ENCODE measurements at places on chromosomes 5 and 9. TPM values are rescaled to one million over a fixed set of nuclear protein-coding genes. Genes with fewer than 3 reads are reported as not detected.

DNA sequence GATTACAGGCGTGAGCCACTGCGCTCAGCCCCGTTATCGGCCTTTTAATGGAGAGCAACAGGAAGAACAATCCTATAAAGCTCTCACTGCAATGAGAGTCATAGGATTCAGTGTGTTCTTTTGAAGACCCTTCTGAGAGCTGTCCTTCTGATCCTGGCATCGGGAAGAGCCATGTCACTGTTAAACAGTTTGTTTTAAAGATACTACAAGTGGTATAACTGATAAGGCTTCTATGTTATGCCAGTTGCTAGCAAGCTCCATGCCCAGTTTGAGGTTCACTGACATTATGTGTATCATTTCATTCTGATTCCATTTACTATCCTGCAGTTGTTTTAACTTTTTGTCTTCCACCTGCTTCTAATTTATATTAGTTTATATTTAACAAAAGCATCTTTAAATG is 55.8 kb downstream of the GNAQ start:
- DNase-seq: no peak

DNA sequence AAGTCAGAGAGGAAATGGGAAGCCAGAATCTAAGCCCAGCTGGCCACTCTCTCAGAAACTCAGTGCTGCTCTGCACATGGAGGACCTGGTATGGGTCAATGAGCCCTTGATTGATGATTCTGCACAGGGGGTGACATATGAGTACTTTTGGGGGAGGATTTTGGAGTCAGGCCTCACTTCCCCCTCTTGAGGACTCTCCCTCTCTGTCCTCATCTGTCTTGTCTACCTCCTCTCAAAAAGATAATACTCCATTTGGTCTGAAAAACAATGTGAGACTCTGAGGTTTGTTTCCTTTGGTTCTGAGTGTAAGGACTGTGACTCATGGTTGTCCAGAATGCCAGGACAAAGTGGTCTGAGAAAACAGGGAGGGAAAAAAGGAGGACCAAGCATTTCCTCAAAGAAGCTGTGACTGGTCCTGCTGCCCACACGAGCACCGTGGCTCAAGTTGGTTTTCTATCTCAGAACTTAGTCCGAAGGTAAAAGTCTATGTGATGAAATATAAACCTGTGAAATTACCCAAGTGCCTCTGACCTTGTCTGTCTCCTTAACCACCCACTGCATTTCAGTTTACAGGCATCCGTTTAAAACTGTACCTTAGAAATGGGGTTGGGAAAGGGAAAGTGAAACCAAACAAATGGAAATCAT is 11.1 kb downstream of the TTC39B start:
- DNase-seq: no peak

- DNase-seq: no peak
Observed at GRCh38 chr5:16313761-16314160, 134.2 kb upstream of the MARCHF11 start.

- no peak for DNase-seq
Observed at GRCh38 chr9:98908897-98909634, 34.6 kb upstream of the COL15A1 start.

GRCh38 chr9:9913276-9913832 is 699.4 kb downstream of the PTPRD start:
- DNase-seq: no peak

GRCh38 chr9:79020276-79020675 is 551.5 kb upstream of the TLE4 start:
- no peak for DNase-seq

DNA sequence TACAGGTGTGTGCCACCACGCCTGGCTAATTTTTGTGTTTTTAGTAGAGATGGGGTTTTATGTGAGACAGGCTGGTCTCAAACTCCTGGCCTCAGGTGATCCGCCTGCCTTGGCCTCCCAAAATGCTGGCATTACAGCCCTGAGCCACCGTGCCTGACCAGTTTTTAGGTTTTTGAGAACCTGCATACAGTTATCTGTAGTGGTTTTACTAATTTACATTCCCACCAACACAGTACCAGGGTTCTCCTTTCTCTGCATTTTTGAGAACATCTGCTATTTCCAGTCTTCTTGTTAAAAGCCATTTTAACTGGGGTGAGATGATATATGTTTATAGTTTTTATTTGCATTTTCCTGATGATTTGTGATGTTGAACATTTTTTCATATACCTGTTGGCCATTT is 12.8 kb downstream of the DMXL1 start:
- DNase-seq: no peak

GRCh38 chr9:12856603-12857002 is 81.8 kb downstream of the LURAP1L start:
- DNase-seq: no peak

DNA sequence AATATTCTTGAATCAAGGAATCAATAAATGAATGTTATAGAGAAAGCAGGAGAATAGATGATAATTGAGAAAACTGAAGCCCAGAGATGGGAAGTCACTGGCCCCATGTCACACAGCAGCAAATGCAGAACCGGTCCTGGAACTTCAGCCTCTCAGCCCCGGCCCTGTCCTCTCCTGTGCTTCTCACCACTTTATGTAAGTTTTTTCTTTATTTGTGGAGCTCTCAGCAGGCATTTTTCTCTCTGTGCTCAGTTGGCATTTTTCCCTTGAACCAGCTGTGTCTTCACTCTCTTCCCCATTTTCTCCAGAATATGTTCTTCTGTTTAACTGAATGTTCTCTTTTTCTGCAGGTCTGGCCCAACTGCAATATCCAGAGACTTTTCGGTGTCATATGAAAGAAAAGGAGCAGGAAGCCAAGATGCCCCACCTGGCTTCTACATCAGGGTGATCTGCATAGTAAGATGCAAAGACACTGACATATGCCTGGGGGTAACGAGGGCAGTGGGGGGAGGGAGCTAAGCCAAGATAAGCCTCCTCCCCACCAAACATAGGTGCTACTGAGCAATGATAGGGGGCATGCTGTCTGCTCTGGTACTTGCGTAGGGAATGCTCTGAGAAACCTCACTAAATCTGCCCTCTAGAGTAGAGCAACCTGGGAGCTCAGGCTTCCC is 12.8 kb upstream of the LCP2 start:
- DNase-seq: no peak

DNA sequence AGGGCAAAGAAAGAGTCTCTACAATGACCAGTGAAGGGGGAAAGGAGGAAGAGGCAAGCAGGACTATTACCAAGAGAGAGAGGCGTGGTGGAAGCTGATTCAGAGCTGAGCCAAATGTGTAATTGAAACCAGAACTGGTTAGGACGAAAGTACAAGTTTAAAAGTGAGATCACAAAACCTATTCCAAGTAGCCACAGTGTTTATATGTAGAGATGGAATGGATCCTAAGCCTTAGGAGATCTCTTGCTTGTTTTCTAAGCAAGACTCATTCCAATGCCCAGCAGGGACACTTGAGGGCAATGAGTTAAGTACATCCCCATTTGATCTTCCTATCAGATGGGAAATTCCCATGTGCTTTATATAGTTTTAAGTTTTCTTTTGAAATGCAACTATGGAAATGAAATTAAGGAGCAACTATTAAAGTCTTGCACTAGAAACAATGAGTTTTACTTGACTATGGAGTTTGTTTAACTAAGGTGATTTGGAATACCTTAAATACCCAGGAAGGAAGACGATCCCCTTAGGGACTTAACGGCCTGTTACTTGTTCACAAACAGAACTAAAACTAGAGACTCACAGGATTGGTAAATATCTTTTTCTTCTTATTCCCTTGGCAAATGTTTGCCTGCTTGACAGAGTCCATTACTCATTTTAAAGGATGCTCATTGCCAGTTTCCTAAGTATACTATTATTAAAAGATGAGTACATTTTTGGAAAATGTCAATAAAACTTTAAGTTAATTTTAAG is 51.1 kb upstream of the SNX2 start:
- DNase-seq: no peak

- no peak for DNase-seq
Observed at GRCh38 chr5:96761618-96762017, 46.1 kb downstream of the ERAP1 start.

DNA sequence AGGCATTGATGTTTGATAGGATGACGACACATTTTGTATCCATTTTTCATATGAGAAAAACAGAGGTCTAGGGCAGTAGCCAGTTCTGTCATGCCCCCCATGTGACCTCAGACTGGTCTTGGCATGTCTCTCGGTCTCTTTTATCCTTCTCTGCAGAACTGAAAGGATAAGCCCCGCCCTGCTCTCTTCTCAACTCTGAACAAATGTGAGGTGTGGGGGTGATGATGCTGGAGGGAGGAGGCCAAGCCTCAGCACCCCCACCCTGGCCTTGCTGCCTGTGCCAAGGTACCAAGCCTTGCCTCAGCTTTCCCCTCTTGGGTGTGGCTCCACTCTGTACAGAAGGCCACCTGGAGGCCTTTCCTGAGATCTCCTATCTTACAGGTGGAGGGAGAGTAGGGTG is 19.5 kb upstream of the CRB2 start:
- no peak for DNase-seq

GRCh38 chr5:75666801-75667200 is 50.4 kb downstream of the POC5 start:
- DNase-seq: no peak

GRCh38 chr9:19479874-19480273 is 71.1 kb downstream of the ACER2 start:
- no peak for DNase-seq

- DNase-seq: no peak
Observed at GRCh38 chr5:180598316-180598701, 7.0 kb upstream of the SCGB3A1 start.

DNA sequence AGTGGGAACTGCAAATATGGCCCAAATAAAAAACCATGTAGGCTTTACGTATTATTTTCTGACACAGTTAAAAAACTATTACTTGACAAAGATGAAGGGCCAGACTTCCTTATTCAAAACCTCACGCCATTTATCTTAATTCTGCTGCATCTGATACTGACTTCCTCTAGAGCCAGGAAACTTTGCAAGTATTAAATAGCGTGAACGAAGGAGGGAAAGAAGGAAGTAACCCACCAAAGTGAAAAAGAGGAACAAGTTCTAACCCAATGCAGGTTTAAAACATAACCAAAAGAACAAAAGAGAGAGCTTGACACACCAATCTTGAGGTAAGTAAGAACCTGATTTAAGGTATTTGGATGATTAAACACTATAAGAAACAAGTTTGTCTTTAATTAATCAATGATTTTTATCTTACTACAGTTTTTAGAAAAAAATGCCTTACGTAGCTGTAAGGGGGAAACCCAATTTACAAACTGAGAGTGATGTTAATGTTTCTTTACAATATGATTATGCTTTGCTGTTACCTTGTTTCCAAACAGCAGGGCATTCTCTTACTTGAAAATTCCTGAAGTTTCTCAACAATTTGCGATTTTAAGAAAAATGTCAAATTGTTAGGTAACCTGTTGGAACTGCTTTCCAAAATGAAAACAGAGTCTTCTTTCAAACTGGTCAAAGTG is at the start of gene GAPT:
GAPT (plus strand) TSS at position 220 of the 677 bp plus-strand sequence. CDS start 3,102 bp downstream, outside the sequence.
- no peak for DNase-seq

DNA sequence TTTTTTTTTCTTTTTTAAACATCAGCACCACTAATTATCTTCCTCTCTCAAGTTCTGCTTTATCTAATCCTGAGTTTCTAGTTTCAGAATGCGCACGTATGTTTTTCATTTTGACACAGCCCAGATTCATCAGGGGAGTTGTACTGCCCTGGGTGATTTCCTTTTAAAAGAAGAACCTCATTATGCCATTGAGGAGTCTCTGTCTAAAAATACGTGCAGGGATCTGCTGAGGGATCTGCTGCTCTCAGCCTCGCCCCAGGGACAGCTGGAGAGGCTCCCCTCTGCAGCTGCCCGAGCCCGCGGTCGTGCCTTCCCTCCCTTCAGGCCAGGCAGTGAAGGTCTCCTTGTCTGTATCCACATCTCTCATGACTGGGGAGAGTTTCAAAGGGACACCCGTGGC is 273.1 kb downstream of the ARHGEF28 start:
- no peak for DNase-seq

GRCh38 chr5:72093217-72093616 is 14.1 kb upstream of the MAP1B start:
- no peak for DNase-seq

DNA sequence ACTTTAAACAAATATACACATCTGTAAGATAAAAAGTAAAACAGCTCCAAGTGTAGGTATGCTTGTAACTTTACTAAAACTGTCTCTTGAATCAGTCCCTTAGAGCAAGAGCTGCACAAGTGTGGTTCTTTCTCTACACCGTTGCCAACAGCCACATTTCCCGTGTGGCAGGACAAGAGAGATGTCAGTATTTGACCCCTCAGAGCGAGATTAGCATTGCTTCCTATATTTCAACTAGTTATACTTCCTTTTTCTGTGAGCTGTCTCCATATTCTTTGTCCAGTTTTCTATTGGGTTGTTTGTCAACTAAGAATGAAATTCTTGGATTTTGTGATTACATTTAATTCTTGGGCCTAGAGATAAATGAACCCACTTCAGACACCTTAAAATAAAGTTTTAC is 8.0 kb downstream of the PLIN2 start:
- no peak for DNase-seq

DNA sequence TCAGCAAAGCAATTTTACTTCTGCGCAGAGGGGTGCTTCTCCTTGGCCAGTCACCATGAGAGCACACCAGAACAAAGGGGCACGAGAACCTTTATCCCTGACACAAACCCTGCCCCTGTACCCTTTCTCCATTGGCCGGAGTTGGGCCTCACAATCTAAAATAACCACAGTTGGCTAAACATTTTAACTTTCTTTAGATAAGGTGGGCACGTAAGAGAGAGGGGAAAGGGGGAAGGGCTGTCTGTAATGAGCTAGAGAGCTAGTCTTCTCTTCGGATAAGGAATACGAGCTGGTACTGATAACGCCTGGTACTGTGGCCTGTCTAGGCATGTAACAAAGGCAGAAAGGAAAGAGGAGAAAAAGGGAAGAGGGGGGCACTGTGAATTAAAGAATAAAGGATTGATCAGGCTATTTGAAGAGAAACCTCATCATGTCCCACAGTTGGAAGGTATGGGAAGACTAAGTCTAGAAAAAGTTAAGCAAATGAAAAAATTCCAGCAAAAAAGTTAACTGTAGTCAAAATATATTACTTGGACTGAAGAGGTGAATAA is 1.8 kb upstream of the IARS1 start:
- no peak for DNase-seq

Gene GPR150
- 0.74 TPM for total RNA-seq

Gene OSMR
- total RNA-seq: 0.39 TPM

Gene MED10
- total RNA-seq: 45.1 TPM

Gene IFNK
- total RNA-seq: not detected

Gene OLFML2A
- total RNA-seq: not detected
